NCI-H446 treated with DMSO at 0.1 percent for 48 hours (cell line): ENCODE measurements at places on chromosomes 3 and 15.

DNA sequence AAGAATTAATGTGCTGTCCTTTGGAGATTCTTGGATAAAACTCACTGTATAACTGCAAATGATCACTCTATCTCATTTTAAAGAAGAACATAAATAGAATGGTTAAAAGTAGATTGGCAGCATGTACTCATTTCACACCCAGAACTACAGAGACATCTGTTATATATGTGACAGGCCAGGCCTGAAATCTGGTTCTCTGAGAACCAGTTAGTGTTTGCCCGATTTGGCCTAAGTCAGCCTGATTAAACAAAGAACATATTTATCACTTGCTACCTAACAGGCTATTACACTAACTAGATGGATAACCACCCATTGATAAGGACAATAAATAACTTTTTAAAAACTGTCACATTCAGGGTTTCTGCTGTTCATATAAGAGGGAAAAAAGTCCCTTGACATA lies 460.1 kb downstream of the CNTN4 start:
- no peak for DNase-seq

DNA sequence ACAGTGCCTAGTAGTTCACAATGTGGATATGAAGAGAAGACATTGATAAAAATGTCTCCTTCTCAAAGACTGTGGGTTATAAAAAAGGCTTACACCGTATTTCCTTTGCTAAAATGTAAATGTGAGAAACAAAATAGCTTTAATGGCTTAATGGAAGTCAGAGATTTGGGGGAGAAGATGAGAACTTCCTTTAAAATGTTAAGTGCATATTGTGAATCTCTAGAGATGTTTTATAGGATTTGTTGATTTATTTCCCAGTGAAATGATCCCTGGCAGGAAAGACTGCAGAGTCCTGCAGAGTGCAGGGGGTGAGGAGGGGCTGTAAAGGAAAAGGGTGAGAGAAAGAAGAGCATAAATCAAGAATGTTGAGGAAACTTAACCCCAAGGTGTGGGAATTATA lies 305.1 kb downstream of the GAP43 start:
- no peak for DNase-seq

DNA sequence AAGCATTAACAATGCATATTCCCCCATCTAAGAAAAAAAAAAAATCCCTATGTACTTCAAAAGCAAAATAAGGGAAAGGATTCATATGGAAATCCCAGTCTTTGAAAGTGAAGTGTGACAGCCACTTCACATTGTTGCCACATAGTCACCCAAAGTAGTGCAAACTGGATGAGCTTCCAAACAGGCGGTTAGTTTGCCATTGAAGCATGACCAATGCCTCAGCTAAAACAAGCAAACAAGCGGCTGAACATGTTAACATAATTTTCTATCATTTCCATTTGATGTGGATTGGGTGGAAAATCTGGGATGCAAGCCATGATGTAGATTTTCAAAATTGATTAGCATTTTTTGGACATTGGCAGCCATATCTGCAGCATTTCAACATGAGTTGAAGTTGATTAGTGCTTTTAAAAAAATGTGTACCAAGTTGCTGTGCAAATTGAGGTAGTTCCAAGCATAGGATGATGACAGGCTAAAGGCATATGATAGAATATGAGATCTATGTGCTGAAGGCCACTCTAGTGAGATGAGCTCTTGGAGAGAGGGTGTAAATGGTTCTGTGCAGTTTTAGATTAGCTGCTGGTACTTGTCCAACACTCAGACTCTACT lies 405.2 kb downstream of the NR2F2 start:
- DNase-seq: no peak

DNA sequence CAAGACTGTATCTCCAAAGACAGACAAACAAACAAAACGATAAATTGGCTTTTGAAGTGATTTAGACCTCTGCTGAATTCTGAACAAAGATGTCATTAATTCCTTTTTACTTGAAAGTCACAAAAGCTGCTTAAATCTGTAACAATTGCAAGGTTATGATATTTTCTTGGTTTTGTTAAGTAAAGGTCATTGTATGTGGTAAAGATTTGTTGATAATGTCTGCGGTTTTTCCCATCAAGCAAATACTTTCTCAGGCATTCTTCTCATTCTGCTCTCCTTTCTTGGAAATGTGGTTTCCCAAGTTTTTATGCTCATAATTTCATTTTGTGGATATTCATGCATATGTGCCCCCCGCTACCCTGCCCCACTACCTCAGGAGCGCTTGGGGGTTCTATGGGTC lies 116.5 kb downstream of the SLMAP start:
- DNase-seq: no peak

- no peak for DNase-seq
Observed at GRCh38 chr3:194632809-194633348, 340 bp downstream of the TMEM44 start.

DNA sequence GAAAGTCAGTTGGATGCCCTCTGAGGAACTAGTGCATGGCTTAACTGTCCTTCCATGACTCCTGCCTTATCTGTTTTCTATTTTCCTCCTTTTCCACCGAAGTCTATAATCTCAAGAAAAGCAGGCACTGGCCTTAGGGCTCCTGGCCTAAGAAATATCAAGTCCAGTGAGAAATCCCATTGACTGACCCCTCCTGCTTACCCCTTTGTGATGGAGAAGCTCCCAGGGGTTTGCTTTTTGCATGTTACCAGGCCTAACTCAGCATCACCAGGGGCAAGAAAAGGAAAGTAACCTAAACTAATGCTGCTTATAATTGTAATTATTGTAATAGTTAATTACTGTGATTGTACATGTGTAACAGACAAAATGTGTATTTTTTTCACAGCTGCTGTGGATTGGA lies 21.7 kb downstream of the CCR3 start:
- no peak for DNase-seq

DNA sequence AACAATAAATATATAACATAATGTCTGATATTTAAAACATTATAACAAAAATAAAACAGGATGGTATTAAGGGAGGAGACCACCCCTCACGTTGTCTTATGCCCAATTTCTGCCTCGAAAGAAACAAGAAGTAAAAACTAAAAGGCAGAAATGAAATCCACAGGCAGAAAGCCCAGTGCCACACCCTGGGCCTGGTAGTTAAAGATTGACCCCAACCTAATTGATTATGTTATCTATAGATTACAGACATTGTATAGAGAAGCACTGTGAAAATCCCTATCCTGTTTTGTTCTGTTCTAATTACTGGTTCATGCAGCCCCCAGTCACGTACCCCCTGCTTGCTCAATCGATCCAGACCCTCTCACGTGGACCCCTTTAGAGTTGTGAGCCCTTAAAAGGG lies 22.3 kb upstream of the ACP3 start:
- DNase-seq: no peak

GRCh38 chr15:91515188-91515754 lies 338.2 kb upstream of the SLCO3A1 start:
- DNase-seq: no peak

GRCh38 chr15:36484038-36484778 lies 95.2 kb upstream of the CDIN1 start:
- no peak for DNase-seq

DNA sequence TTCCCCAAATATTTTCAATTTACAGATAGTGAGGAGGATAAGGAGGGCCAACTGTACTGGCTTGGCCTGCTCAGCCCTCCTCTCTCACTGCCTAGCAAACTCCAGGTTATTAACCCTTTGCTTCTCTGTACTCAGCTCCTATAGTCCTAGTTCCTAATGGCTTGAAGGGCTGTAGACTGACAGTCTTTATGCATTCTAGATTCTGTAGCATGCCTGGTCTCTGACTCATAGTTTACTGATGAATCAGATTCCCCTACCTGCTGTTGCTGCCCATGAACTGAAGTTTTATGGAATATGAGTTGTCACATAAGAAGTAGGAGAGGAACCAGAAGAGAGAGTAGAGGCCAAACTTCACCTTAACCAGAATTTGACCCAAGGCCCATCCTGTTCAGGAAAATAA lies 27.1 kb upstream of the MAP3K13 start:
- DNase-seq: no peak

- DNase-seq: no peak
Observed at GRCh38 chr3:195711813-195712534, 8.8 kb upstream of the MUC20 start.

GRCh38 chr15:87263871-87264270 lies 992.7 kb downstream of the NTRK3 start:
- no peak for DNase-seq

DNA sequence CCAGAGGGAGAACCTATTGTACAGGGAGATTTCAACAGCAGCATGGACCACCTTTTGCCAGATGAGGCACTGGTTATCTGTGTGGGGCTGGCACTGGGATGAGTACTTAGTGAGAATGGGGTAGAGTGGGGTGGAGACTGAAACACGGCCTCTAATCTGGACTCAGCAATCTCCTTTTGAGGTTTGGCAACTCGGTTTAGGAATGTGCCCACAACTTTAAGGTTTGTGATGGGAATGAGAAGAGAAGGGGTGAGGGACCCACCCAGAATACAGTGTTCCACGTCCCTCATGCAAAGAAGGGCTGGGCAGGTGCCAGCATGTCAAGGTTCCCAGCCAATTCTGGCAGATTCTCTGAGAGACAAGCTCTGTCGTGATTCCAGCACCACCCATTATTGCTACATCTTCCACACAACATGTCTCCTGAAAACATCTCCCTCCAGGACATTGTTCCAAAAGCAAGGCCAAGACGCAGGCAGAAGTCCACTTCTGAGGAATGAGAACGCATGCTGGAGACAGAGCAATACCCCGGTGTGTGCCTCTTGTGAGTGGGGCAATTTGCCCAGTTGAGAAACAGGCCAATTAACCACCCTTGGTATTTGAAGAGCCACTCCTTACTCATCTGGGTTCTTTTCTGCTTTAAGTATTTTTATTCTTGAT lies 37.5 kb upstream of the CCR4 start:
- DNase-seq: no peak

DNA sequence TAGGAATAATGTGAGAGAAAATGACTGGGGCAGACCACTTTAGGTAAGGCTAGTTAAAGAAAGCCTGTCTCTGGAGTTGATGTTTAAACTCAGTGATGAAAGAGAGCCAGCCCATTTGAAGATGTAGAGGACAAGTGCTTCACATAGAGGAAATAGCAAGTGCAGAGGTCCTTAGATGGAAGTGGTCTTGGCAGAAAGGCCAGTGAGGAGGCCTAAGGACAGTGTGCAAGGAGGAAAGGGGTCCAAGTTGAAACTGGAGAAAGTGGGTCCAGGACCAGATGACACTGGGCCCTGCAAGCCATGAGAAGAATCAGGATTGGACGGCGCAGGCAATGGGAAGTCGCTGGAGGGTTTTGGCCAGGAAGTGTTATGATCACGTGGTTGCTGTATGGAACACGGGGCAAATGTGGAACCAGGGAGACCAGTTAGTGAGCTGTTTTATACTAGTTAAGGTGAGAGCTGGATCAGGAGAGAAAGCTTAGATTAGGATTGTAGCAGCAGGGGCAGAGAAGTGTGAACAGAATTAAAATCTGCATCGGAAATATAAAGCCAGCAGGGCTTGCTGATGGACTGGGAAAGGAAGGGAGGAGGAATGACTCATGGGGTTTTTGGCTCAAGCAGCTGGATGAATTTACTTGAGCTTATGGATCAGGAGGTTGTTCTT lies 48.0 kb upstream of the SCAANT1 start:
- peak; percentile 17 for DNase-seq
